ENCODE measurements at places on chromosomes 3 and 15. TPM values are rescaled to one million over a fixed set of nuclear protein-coding genes. Genes with fewer than 3 reads are reported as not detected.

- DNase-seq: no peak
These were observed 203.6 kb downstream of the PDCD6IP start for GRCh38 chr3:34001990-34002389.

DNA sequence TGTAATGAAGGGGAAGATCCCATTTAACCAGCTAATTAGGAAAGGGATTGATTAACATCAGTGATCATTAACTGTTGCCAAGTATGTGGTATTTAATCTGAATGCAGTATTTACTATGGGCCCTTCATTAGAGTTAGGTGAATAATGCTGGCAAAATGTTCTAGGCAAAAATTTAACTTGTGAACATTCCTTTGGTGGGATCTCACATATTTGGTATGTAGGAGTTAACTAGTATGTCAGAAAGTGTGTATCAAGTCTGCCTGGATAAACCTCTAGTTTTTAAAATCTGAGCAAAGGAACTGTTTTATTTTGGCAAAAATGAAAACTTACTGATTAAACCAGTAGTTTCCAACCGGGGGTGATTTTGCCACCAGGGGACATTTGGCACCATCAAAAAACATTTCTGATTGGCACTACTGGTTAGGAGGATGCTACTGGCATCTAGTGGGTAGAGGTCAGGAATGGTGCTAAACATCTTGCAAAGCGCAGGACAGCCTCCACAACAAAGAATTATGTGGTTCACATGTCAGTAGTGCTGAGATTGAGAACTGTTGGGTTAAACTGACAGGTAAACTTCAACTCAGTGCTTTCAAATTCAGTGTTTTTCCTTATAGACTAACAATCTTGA lies 22.5 kb downstream of the LRTM1 start:
- no peak for DNase-seq

Gene RHCG
- not detected for total RNA-seq

DNA sequence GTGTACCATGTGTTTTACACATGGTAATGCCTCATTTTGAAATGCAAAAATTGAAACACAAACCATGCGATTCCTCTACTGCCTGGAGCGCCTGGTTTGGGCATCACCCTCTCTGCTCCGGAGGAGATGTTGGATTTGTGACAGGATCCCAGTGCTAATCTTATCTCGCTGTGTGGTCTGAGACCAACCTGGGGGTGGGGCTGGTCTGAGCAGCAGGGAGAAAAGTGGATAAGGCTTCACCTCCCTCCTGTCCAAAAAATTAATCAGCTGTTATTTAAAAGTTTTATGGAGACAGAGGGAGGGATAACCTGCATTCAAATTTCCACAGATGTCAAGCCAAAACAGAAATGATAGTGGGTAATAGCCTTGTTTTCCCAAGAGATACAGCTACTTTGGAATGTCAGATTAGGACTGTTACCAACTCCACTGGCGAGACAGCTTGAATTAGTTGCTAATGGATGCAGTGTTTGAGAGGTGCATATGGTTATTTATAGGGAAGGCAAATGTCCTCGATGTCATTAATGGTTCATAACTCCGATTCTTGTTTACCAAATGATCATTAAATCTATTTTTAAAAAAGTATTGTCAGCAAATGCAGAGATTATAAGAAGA lies 54.0 kb upstream of the SKOR1 start:
- DNase-seq: no peak

Gene GNAT1
- not detected for total RNA-seq

GRCh38 chr3:46959161-46959511 lies 17.4 kb downstream of the CCDC12 start:
- DNase-seq: no peak

Gene IMPG2
- total RNA-seq: under 0.01 TPM

GRCh38 chr15:31504462-31504839 lies 177.8 kb downstream of the KLF13 start:
- DNase-seq: no peak

Gene OSBPL10
- 3.7 TPM for total RNA-seq

DNA sequence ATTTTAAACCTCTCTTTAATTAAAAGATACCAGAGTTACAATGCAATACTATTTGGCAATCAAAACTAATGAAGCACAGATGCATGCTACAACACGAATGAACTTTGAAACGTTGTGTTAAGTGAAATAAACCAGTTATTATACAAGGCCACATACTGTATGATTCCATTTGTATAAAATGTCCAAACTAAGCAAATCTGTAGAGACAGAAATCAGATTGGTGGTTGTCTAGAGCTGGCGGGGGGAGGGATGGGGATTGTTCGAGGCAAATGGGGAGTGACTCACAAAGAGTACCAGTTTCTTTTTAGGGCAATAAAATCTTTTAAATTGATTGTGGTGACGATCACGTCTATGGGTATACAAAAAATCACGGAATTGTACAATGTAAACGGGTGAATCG lies 677.0 kb downstream of the NTRK3 start:
- no peak for DNase-seq

GRCh38 chr15:91125162-91125561 lies 25.1 kb downstream of the SV2B start:
- no peak for DNase-seq

Gene GHSR
- total RNA-seq: not detected

- DNase-seq: no peak
These were observed 807.0 kb upstream of the ARRDC4 start for GRCh38 chr15:97153356-97153965.

Measured in MG63 (cell line).